Fibroblast of skin of right quadriceps (primary cell): ENCODE measurements at places on chromosomes 16 and 17.

DNA sequence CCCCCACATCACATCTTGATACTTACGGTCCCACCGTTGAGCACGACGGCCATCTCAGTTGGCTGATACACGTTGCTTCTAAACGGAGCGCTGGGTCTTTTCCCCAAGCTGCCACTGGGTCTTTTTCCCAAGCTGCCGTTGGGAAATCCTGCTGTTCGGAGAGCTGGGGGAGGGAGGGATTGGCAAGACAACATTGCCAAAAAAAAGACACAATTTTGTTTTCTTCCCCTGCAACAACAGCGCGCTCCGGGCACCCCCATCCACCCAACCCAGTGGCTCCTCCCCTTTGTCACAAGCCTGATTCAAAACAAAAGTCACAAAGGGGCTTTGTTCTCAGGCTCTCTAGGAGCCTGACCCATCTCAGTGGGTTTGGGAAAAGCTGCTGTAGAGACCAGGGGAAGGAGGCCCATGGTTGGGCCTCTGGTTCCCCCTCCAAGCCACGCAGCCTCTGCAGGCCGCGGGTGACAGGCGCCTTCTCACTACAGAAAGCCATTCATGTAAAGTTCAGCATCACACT, 22.8 kb downstream of the GPRC5B start:
- DNase-seq: no peak

GRCh38 chr16:63337264-63337663, 1301.0 kb upstream of the CDH8 start:
- DNase-seq: no peak

DNA sequence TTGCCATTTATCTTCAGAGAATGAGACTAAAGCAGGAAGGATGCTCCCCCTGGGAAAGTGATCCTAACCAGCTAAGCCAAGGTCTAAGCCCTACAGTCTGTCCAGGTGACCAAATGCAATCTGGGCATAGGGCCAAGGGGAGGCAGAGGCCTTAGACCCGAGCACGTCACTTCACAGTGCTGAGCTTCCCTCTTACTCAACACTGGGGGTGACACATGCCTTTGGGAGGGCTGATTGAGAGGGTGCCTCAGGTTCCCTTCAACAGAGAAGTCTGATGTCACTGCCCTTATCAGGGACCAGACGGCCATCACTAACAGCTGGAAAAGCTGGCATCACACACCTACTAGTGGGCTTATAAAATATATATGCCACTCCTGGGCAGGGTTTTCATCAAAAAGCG, 4.0 kb downstream of the CIAO2B start:
- DNase-seq: no peak

DNA sequence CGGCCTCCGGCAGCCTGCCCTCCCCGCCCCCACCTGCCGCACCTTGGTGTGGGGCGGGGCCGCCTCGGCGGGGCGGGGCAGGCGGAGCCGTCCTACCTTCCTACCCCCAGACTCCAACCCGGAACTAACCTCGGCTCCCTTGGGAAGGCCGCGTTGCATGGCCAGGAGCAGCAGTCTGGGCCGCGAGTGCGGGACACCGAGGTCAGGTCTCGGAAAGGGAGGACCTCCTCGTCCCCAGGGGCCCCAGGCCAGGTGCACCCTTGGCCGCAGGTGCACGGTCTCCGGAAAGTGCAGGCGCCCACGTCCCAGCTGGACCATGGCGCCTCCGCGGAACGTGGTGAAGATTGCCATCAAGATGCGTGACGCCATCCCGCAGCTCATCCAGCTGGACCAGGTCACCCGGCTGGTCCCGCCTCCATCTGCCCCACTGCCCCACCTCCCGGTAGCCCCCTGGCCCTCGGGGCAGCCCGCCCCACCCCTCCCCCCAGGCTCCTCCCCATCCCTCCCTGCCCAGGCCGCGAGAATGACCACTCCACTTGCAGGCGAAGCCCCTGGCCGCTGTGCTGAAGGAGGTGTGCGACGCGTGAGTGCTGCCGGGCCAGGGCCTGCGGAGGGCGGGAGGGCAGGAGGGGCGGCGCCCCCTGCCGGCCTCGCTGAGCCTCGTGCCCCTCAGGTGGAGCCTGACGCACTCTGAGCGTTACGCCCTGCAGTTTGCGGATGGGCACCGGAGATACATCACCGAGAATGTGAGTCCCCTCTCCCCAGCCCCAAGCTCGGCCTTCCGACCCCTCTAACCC, at the start of gene ELMO3:
Gene ELMO3 (plus strand): TSS at position 121 of the 797 bp plus-strand sequence. CDS start 196 bp downstream, at position 317.
- no peak for DNase-seq

DNA sequence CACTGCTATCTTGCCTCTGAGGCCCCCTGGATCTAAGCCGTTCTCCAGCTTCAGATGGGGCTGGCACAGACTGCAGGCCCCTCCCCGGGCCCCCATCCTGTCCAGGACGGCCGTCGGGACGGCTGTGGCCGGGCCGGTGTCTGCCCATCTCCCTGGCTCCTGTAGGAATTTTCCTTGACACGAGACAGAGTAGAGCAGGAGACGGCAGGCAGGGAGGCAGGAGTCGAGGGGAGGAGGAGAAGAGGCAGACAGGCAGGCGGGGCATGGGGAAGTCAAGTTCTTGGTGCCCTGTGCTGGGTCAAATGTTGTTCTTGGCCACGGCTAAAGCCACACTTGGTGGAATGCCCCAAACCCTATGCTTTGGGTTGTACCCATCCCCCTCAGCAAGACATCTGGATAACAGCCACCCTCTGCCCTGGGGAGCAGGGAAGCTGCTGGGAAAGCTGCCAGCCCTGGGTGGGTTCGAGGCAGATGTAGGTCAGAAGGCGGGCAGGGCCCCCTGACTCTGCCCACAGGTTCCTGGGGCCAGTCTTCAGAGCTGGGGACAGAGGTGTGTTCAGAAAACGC, 4.0 kb downstream of the C1QTNF1 start:
- peak; percentile 23 for DNase-seq

DNA sequence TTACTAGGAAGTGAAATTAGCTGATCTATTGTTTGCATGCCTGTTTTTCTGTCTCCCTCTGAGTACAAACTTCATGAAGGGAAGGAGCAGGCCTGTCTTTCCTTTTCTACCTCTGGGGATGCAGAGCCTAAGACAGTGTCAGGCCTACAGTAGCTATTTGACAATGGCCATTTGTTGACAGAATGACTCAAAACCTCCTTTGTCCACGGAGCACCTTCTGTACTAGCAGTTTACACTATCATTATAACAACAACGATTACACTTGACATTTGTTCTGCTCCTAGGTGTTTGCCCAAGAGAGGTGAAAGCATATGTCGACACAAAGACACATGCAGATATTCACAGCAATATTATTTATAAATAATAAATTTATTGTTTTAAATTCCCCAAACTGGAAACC, 132.3 kb upstream of the IRX3 start:
- no peak for DNase-seq

- no peak for DNase-seq
These were observed 12.4 kb downstream of the RNF40 start for GRCh38 chr16:30774367-30775130.

GRCh38 chr17:14775731-14776492, 475.0 kb downstream of the HS3ST3B1 start:
- DNase-seq: peak; percentile 65

- no peak for DNase-seq
These were observed 23.1 kb downstream of the GABARAPL2 start for GRCh38 chr16:75589306-75589705.

- DNase-seq: no peak
These were observed 37.6 kb downstream of the HLF start for GRCh38 chr17:55302407-55302787.

GRCh38 chr17:29383686-29384085, 6.5 kb upstream of the TAOK1 start:
- DNase-seq: peak; percentile 37

DNA sequence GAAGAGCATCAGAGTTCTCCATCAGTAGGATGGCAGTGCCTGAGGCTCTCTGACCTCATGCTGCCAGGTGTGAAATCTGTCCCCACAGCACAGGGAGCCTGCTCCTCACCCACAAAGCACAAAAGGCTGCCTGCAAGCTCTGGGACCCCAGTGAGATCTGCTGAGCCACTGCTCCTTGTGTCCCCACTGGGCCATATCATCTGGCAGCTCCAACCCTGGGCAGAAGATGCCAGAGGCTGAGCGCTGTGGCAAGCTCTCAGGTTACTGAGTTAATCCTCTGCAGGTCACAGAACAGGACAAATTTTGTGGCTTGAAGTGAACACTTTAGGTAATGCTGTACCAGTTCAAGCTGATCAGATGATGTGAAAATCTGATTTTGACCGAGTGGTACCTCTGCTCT, 26.7 kb upstream of the ERN1 start:
- no peak for DNase-seq

GRCh38 chr17:55895112-55895759, 144.4 kb downstream of the PCTP start:
- DNase-seq: no peak

GRCh38 chr16:64242492-64242891, 879.4 kb downstream of the CDH11 start:
- DNase-seq: no peak

- DNase-seq: no peak
These were observed 142.2 kb downstream of the ENGASE start for GRCh38 chr17:79216826-79217225.

DNA sequence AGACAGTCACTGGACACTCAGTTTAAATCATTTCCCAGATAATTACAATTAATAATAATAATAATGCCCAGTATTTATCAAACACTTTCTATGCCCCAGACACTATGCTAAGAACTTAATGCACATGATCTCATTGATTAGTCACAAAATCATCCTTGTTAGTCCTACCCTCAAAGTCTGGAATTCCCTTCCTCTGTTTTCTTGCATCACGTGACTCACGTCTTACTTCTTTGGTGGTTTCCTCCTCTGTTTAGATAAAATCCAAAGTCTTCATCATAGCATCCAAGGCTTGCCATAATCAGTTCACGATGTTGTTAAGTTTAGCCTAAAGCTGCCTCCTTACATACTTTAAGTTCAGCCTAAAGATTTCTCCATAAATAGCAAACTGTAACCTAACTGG, 471.9 kb downstream of the PMP22 start:
- peak; percentile 93 for DNase-seq

GRCh38 chr17:78736526-78737079, 45.5 kb downstream of the CYTH1 start:
- no peak for DNase-seq

- peak; percentile 63 for DNase-seq
These were observed 102.6 kb upstream of the CREBBP start for GRCh38 chr16:3983081-3983520.

DNA sequence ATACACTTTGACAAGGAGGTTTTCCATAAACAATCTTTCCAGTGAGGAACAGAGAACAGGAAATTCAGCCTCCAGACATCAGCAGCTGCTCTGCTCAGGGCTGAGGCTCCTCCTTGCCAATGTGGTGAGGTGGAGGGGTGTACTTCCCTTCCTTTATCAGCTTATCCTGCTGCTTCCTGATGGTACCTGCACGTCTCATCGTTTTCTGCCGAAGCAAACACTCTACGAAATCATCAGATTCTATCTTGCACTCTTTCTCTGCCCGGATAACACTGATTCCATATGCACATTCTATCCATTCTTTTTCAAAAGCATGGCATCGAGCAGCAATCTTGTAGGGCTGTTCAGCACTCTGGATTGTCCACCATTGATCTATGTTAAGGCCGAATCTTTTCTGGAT, 15.4 kb upstream of the SEZ6 start:
- DNase-seq: no peak

DNA sequence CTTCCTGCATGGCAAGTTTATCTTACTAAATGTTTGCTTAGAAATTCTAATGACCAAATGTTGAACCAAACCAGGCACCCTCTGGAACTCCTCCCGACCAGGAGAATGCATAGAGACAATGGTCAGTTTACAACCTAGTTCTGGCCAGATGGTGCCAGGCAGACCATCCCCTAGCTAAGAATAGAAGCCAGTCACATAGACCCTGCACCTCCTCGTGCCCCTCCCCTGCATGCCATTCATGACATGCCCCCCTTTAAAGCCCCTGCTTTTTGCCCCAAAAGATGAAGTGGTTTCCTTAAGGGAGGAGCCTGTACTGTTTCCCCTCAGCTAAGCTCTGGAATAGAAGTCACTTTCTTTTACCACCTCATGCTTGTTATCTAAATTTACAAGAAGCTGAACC, 6.6 kb upstream of the CPHXL start:
- DNase-seq: no peak

GRCh38 chr16:35370617-35371016, 1911.2 kb downstream of the TP53TG3F start:
- no peak for DNase-seq

DNA sequence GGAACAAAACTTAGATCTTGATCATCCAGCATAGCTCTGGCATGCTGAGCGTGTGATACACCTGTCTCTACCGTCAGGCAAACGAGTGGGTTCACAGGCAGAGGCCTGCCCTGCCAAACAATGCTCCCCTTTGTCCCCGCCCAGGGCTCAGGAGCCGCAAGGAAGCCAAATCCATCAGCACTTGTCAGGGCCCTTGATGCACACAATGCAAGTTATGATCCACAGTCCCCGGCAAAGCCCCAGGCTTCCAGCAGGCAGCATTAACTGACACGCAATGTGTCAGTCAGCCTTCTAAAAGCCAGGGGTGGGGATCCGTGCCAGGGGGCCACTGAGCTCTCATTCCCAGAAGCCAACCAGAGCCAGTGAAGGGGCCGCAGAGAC, 460.9 kb downstream of the SLC39A11 start:
- DNase-seq: no peak

GRCh38 chr17:37047631-37048104, 98.9 kb downstream of the AATF start:
- DNase-seq: peak; percentile 80

DNA sequence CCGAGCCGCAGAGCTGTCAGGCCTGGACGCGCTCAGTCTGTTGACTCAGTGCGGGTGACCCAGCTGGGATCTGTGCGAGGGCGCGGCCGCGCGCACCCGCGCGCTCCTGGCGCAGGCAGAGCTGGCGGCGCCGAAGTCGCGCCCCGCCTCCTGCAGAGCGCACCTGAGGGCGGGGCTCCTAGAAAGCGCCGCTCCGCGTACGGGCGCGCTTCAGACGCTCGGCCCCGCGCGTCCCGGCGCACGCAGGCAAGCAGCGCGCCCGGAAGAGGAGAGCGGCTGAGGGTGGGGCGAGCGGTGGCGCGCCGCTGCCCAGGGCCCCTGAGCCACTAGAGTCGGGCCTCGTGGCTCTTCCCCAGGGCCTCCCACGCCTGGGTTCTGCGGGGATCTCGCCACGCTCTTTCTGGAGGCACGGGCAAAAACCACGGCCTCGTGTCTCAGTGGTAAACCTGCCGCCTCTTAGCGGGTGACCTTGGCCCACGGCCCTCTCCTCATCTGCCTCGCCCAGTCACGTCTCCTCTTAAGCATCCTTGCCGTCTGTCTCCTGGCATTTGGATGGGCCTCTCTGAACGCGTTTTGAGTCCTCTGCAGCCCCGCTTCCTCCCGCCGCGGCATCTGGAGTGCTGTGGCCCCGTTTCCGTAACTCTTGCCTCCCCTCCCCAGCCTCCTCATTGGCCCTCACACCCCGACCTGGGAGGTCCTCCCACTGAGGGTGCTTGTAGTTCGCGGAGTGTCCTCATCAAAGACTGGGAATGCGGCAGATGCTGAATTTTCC, at the start of gene ABCA5:
Gene ABCA5 (minus strand): TSS at position 74 of the 772 bp plus-strand sequence. CDS start 12,718 bp downstream, outside the sequence.
- peak; percentile 83 for DNase-seq
